ENCODE measurements at places on chromosomes 1 and 21. TPM values are rescaled to one million over a fixed set of nuclear protein-coding genes. Genes with fewer than 3 reads are reported as not detected.

The SLC19A2 gene
- total RNA-seq = 24.2 TPM

The S100A3 gene
- total RNA-seq = not detected

The GBP6 gene
- 1.6 TPM for total RNA-seq

The KCNT2 gene
- total RNA-seq = 31.2 TPM

The ERICH3 gene
- 0.79 TPM for total RNA-seq

The LRIG2 gene
- 49.7 TPM for total RNA-seq

The TNFRSF1B gene
- 11.7 TPM for total RNA-seq

The ADORA3 gene
- 1.6 TPM for total RNA-seq

The SHE gene
- total RNA-seq = 17.7 TPM

The A3GALT2 gene
- not detected for total RNA-seq

The OR2AK2 gene
- total RNA-seq = not detected

The ATP1A1 gene
- 63.6 TPM for total RNA-seq

DNA sequence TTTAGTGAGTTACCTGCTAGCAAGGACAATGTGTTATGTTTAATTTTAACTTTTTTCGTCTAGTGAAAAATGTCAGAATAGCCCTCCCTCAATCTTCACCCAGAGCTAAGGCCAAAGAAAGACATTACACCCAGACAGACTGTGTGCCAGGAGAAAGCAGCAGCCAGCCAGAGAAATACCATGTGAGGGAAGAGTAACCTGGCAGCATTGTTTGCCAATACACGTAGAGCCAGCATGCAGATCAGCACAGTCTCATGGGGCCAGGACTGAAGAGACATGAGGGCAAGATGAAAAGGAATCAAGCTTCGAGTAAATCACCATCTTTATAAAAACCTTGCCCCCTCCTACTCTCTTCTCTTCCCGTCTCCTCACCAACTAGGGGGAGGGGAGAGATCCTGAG lies 88.5 kb upstream of the ADAR start:
- DNase-seq = no peak

DNA sequence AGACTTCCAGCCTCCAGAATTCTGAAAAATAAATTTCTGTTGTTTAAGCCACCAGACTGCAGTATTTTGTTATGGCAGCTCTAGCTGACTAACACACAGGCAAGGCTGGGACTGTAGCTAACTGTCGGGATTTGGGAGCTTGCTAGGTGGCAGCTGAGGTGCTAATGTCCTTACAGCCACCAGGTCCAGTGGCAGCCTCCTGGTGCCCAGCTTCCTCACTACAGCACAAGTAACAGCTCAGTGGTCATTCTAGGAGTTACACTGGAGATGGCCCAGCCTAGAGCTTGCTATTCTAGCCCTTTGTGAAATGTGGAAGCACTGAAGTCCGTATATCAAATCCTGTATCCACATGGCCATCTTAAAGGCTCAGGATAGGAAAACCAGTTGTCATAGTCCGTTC lies 4.3 kb upstream of the C1orf115 start:
- no peak for DNase-seq

- DNase-seq = no peak
These were observed 194.6 kb downstream of the ST6GALNAC3 start for GRCh38 chr1:76269155-76269554.

- DNase-seq = no peak
These were observed 288.7 kb downstream of the SPATA17 start for GRCh38 chr1:217919683-217920388.

DNA sequence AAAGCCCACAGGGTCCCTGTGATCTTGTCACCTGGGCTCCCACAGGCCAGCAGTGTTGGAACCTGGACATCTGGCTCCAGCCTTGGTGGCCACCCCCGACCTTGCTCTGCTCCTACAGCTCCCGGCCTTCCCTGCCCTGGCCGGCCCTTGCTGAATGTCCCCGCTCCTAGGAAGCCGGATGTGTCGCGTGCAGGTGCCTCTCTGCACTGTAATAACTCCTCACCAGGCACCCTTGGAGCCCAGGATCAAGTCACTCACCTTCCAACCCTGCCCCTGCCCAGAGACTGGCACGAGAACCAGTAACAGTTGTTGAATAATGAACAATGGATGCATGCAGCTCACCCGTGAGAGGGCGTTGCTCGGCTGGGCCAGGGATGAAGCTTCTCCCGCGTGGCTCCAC lies 12.1 kb downstream of the PDE9A start:
- DNase-seq = no peak

DNA sequence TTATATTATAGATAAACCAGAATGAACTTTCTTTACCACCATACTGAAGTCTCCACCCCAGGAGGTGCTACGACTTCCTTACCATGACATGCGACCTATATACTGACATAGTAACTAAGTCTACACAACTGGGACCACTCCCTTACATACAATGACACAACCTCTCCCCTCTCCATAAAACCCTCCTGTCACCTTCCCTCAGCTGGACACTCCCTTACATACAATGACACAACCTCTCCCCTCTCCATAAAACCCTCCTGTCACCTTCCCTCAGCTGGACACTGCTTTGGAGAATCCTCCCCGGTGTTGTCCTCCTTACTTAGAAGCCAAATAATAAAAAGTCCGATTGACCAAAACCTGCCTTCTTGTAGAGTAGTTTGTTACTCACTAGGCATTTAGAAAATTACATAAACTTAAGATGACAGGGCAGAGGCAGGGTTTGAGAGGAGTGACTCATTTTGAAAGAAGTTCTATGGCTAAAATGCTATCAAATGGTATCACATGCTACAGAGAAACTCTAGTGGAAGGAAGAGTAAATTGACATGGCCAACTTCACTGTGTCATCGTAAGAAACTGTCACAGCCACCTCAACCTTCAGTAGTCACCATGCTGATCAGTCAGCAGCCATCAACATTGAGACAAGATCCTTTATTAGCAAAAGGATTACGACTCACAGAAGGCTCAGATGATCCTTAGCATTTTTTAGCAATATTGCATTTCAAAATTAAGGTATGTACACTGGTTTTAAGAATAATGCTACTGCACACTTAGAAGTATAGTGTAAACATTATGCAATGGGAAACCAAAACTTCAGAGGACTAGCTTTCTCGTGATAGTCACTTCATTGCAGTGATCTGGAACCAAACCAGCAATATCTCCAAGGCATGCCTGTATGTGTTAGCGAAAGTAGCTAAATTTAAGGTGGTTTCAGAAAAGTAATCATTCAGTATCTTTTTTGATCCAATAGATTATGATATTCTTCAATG lies 56.4 kb downstream of the AHCTF1 start:
- DNase-seq = no peak

- DNase-seq = no peak
These were observed 69.5 kb downstream of the EDEM3 start for GRCh38 chr1:184685116-184685515.

GRCh38 chr21:41227357-41228005 lies 59.5 kb downstream of the BACE2 start:
- no peak for DNase-seq

DNA sequence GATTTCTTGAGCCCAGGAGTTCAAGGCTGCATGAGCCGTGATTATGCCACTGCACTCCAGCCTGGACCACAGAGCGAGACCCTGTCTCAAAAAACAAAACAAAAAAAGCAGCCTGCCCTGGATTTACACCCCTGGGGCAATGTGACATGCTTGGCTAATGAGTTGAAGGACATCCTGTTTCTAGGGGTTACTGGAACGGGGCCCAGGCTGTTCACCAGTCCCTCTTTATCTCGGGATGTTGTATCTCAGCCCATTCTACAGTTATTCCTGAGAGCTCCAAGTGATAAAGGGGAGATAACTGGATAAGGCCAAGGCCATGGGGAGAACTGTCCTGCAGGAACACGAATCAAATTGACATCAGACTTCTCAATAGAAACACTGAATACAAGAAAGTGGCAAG lies 21.7 kb upstream of the S100A2 start:
- no peak for DNase-seq

- DNase-seq = no peak
These were observed 544 bp upstream of the CCT8 start for GRCh38 chr21:29074007-29074376.

GRCh38 chr1:92583821-92584760 lies 97.4 kb upstream of the GFI1 start:
- DNase-seq = no peak

- DNase-seq = no peak
These were observed 61.3 kb upstream of the MUTYH start for GRCh38 chr1:45401524-45401923.

- DNase-seq = no peak
These were observed 18.4 kb downstream of the LORICRIN start for GRCh38 chr1:153277852-153278251.

- DNase-seq = no peak
These were observed 36.0 kb upstream of the PRDM2 start for GRCh38 chr1:13663969-13664368.

DNA sequence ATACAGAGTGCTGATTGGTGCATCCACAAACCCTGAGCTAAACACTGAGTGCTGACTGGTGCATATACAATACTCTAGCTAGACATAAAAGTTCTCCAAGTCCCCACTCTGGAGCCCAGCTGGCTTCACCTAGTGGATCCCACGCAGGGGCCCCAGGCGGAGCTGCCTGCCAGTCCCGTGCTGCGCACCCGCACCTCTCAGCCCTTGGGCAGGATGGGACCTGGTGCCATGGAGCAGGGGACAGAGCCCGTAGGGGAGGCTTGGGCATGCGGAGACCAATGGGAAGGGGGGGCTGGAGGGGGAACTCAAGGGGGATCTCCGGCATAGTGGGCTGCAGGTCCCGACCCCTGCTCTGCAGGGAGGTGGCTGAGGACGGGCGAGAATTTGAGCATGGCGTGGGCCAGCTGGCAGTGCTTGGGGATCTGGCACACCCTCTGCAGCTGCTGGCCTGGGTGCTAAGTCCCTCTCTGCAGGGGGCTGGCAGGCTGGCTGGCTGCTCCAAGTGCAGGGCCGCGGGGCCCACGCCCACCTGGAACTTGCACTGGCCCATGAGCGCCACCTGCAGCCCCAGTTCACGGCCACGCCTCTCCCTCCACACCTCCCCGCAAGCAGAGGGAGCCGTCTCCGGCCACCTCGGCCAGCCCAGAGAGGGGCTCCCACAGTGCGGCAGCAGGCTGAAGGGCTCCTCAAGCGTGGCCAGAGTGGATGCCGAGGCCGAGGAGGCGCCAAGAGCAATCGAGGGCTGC lies 104.9 kb downstream of the NTMT2 start:
- no peak for DNase-seq

- DNase-seq = no peak
These were observed 240.2 kb upstream of the PTBP2 start for GRCh38 chr1:96481409-96481808.

DNA sequence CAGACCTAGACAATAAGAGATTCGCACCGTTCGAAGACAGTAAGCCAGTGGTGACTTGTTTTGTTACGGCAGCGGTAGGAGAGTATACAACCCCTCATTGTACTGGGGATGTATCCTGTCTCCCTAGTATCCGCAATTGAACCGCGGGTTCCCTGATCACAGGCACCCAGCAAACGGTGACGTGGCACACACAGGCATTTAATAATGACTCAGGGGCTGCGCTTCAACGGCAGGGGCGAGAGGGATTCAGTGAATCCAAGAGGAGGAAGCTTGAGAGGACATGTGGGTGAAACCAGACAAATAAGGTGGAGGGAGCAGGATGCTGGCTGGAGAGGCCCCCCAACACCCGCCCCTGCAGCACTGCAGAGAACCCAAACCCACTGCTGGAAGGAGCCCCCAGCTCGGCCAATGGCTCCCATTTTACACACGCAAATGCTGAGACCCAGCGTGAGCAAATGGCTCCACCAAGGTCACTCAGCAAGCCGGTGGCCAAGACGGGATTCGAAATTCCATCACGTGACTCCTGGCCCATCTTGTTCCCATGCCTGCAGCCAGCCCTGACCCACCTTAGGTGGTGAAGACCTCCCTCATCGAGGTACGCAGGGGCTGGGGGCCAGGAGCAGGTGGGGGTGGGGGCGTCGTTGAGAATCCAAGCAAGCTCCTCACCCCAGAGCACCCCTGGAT lies 149.9 kb downstream of the SYF2 start:
- DNase-seq = no peak

GRCh38 chr1:101957771-101958170 lies 39.0 kb downstream of the OLFM3 start:
- no peak for DNase-seq

GRCh38 chr21:37063433-37063832 lies 9.4 kb downstream of the PIGP start:
- DNase-seq = no peak

DNA sequence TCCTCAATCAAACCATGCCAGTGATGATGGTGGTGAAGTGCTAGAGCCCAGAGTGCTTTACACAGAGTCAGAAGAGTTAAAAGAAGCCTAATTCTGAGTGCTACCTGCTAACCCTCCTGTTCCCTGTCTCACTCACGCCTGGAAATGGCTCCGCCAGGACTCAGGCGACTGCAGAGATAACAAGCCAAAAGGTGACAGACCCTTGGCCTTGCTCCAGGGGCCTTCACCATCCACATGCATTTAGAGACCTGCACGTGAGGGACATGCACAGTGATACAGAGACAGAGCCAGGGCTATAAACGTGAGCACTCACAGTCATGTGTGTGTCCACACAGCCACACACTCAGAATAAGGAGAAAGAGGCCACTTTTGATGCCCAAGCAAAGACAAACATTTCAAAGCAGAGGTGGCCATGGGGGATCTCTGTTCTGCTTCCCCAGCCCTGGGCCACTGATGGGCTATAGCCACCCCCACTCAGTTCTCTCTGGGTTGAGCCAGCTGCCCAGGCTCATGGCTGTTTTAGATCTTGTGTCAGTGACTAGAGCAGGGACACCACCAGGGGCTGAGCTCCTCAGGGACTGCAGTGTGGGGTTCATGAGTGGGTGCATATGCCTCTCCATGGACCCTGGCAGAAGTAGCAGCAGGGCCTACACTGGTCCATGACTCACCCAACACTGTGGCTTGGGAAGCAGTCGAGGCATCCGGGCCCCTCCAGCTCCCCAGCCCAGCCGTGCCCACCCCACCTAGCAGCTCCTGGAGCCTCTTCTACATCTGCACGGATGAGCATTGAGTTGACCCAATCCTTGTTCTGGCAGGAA lies 117.2 kb downstream of the EPHB2 start:
- DNase-seq = no peak

DNA sequence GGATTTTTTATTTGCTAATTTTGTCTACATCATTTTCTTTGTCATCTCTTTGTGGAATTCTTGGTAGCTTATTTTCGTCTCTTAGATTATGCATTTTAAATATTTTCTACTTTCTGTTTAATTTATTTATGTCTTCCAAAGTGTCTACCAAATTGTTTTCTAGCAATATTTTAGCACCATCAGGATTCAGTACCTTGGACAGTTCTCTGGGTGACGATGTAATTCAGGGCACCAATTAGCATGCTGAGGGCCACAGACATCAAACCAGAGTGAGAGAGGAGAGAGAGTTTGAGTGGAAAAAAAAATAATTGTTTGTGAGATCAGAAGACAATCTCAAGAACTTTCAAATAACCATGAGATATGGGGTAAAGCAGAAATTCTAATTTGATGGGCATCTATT lies 169.8 kb upstream of the CXADR start:
- no peak for DNase-seq

GRCh38 chr1:228423404-228424053 lies 6.9 kb upstream of the TRIM17 start:
- DNase-seq = no peak

- no peak for DNase-seq
These were observed 61.9 kb downstream of the POFUT2 start for GRCh38 chr21:45225741-45226327.
